ENCODE measurements at places on chromosomes 12 and 14.

DNA sequence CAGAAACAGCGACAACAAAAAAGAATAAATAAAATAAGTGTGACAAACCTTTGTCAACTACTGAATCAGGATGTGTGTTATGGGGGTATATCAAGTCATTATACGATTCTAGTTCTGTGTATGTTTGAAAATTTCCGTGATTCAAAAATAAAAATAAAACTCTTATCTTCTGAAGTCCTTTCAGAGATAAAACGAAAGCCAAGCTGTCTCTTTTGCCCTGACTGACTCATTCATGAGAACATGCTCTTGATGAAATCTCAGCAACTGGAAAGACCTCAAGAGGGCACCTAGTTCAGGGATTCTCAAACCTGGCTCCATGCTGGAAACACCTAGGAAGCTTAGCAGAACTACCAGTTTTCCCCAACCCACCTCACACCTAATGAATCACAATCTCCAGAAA is 9.2 kb downstream of the FOXN3 start:
- DNase-seq, result no peak

GRCh38 chr12:81450920-81451739 is 308.0 kb downstream of the PPFIA2 start:
- no peak for DNase-seq

- no peak for DNase-seq
These were observed 40.2 kb downstream of the STAB2 start for GRCh38 chr12:103627189-103627855.

DNA sequence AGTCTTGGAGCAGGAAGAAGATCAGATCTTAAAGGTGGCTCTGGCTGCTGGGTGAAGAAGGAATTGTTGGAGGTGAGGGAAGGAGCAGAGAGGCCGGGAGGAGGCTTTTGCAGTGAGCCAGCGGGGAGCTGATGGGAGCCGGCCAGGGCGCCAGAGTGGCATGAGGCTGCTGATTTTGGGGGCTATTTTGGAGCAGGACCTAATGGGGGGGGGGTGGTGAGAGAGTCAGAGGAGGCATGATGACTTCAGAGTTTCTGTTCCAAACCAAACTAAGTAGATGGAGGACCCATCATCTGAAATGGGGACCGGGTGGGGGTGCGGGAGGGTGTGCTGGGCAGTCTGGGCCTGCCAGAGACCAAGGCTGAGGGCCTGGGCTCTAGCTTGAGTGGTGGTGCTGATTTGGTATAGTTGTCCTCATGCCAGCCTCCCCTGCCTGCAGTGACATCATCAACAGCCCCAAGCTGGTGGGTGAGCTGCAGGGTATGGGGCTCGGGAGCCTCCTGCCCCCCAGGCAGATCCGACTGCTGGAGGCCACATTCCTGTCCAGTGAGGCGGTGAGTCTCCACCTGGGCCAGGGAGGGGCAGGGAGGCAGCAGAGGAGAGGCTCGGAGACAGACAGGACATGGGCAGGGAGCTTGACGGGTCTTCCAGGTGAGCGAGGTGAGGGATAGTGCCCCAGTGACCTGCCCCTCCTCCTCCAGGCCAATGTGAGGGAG is 6.2 kb downstream of the TNFAIP2 start:
- DNase-seq, result no peak

DNA sequence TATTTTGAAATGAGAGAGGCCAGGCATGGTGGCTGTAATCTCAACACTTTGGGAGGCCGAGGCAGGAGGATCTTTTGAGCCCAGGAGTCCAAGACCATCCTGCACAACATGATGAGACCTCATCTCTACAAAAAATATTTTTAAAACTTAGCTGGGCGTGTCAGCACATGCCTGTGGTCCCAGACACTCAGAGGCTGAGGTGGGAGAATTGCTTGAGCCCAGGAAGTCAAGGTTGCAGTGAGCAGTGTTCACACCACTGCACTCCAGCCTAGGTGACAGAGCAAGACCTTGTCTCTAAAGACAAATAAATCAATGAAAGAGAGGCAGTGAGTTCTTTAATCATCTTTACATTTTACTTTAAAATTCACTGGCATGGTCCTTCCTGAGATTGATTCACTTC is 124.5 kb downstream of the DUSP6 start:
- DNase-seq, result no peak

- DNase-seq, result no peak
These were observed 1.2 kb downstream of the KRT3 start for GRCh38 chr12:52794479-52795331.

DNA sequence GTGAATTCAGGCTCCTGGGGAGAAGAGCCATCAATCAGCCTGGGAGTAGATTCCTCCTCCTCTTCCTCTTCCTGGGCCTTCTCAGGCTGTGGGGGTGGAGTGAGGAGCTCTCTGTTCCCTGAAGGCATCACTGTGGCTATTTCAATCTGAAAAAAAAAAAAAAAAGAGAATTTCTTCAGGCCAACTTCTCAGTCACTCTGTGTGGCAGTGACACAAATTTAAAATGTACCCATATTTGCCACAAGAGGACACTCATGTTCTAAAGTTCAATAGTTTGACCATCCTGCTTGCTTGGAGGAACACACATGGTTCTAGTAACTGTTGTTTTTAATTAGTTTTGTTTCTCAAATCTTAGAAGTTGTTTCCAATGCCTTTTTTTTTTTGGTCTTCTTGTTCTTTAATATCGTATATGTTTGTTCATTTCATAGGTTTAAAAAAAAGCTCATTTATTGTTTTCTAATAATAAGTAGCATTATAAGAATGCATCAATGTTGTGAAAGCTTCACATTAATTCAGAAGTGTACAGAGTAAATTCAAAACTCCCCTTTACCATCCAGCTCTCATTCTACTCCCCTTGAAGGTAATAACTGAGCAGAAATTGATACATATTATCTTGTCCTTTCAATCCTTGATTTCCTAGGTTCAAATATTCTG is 23.3 kb upstream of the CCER1 start:
- DNase-seq, result no peak

DNA sequence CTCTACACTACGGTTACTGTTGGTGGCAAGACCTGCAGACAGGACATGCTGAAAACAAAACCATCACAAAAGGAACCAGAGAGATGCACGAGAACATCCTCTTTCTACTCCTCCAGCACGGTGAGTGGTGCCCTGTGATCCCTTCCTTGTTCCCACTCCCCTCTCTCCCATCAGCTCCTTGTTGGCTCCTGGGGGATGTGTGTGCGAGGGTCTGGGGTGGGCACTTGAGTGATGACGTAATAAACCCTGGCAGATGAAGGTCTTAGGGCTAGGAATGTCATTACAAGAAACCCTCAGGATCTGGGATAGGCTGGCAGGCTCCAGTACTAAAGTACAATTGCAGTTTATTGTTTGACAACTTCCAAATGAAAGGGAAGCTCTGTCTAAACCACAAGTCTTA is 261.5 kb downstream of the FOXN3 start:
- DNase-seq, result no peak

GRCh38 chr14:23114120-23114458 is 5.0 kb downstream of the CEBPE start:
- no peak for DNase-seq

DNA sequence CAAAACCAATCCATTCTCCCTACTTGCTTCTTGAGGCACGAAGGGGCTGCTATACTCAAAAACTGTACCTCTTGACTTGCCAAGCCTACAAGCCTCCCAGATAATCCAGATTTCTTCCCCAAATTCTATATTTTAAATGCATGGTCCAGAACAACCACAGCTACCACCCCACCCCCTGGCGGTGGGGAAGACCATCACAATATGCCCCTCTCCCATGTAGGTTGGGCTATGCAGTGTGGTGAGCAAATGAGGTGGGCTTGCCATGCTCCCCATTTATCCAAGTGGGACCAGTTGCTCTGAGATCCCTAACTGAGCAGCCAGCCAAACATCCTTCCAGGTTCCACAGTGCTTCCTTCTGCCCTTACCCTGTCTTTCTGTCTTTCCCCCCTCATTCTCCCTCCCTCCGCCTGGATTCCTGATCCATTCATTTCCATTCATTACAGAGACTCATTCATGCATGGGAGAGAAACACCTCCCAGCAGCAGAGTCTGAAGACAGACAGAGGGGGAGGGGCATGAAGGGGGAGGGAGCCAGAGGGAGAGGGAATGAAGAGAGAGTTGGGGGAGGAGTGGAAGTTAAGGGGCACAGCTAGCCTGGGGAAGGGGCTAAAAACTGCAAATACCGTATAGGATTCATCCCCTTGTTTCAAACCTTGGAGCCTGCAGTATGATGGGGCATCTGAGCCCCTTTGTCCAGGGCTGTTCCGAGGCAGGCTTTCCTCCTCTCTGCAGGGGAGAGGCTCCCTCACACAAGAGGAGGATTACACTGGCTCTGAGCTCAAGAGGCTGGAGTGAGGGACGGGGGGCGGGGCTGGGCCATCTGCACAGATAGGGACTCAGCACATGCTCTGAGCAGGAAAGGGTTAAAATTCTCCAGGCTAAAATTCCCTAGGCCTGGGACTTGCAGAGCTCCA is 4.4 kb downstream of the ZNF219 start:
- DNase-seq, result no peak

DNA sequence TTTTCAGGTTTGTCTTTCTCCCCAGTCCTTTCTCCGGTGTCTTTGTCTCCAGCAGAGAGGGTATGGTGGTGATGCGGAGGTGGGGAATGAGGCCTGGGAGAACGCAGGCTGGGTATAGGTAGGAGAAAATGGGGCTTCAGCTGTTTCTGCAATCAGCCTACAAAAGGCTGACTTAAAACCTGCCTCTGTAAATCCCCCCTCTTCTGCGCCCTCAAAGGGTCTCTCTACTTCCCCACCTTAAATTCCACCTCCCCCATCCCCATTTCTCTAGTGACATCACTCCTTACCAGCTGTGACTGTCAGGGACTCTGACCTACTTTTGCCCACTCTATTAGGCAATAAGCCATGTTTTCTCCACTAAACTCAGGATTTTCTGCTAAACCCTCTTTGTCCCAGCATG is 8.1 kb upstream of the RIMKLB start:
- DNase-seq, result no peak

DNA sequence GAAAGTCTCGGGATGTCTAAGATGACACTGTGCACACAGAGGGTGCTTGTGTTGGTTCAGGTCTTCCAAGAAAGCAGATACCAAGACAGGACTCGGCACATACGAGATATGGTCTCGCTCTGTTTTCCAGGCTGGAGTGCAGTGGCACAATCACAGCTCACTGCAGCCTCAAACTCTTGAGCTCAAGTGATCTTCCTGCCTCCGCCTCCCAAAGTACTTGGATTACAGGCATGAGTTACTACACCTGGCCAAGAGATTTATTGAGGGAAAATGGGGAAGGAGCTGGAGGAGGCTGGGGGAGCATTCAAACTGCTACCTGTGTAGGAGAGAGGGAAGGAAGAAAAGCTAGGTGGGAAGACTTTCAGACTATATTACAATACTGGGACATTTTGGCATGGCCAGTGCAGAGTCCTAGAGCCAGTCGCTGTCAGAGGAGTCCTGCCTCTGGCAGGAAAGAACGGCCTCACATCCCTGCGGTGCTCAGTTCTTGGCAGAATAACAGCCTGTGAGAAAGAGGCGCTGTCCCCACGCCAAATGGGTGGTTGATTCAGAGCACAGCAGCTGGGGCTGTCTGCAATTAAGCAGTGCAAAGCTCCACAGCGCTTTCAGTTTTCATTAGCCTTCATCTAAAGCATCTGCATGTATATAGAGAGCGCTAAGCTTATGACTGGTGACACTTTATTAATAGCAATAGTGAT is 18.3 kb downstream of the SLC17A8 start:
- DNase-seq, result no peak

- peak; percentile 21 for DNase-seq
These were observed 83.7 kb downstream of the DPF3 start for GRCh38 chr14:72810201-72810600.

- DNase-seq, result no peak
These were observed 51.0 kb downstream of the EGLN3 start for GRCh38 chr14:33899723-33900341.

- no peak for DNase-seq
These were observed 126.0 kb upstream of the HIF1A start for GRCh38 chr14:61569308-61569707.

DNA sequence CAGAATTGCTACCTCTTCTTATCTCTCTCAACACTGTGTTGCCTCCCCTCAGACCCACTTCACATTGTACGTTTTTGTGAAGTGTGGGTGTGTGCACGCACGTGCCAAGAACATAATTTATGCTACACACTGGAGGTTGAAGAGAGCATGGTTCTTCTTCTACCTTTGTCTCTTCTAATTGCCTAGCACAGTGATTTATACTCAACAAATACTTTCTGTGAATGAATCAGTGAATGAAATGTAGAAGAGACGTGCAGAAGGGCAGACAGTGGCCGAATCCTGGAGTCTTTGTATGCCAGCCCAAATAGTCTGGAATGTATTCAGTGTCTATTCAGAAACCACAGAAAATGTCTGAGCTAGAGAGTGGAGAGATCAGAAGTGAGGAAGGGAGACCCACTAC is 4.6 kb upstream of the SAMD4A start:
- DNase-seq, result no peak

GRCh38 chr14:71932229-71932981 is at the start of gene RGS6:
Gene RGS6, plus strand, starts transcription at chr14:71932429.
- DNase-seq, result peak; percentile 4

GRCh38 chr12:90712671-90713070 is 242.3 kb downstream of the CCER1 start:
- no peak for DNase-seq

DNA sequence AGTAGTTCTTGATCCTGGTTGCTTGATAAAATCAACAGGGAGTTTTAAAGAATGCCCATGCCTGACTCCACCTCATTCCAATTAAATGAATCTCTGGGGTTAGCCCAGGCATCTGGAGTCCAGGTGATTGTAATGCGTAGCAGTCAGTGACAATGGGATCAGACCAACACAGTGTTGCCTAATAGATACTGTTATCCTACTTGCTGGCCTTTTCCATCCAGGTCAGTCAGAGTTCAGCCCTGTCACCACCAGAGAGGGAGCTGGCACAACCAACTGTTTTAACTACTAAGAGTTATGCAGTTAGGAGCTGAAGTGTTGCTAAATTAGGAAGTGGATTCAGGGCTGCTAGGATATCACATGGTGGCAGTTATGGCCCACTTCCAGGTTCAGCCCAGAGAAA is 107.1 kb downstream of the GPR135 start:
- DNase-seq, result no peak

GRCh38 chr12:64006211-64006825 is 161.8 kb downstream of the SRGAP1 start:
- no peak for DNase-seq

- no peak for DNase-seq
These were observed 55.8 kb downstream of the TMEM30B start for GRCh38 chr14:61225344-61225743.

- DNase-seq, result no peak
These were observed 63.1 kb downstream of the DRAM1 start for GRCh38 chr12:101940400-101940950.

- DNase-seq, result no peak
These were observed 78.2 kb upstream of the GARIN2 start for GRCh38 chr14:67111022-67111421.

GRCh38 chr12:74539261-74539660 is 1.6 kb downstream of the ATXN7L3B start:
- DNase-seq, result no peak

GRCh38 chr14:20262642-20263128 is 23.6 kb downstream of the OR11H4 start:
- no peak for DNase-seq

DNA sequence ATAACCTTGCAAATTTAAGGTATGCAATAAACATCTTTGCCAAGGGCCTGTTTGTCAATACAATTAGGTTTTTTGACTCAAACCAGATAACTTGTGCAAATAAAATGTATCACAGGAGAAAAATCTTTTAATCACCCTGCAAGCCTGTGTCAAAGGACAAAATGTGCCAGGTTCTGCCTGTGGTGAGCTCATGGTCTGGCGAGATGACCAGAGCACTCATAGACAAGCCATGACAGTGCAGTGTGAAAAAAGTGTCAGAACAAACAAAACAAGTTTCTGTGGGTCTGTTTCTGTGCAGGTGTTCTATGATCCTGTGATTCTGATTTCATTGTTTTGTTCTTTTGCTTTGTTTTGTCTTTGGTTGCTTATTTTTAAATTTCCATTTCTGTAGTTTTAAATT is 847.2 kb downstream of the VRK1 start:
- DNase-seq, result no peak
